Naive thymus-derived CD8-positive, alpha-beta T cell (primary cell): ENCODE measurements at places on chromosomes 1 and 21. TPM values are rescaled to one million over a fixed set of nuclear protein-coding genes. Genes with fewer than 3 reads are reported as not detected.

Gene NUF2
- polyA plus RNA-seq: 1.3 TPM

Gene YBX1
- 83.0 TPM for polyA plus RNA-seq

Gene NPPA
- polyA plus RNA-seq: not detected

Gene S100A8
- 1.0 TPM for polyA plus RNA-seq

Gene OR2W3
- polyA plus RNA-seq: not detected

Gene ARTN
- polyA plus RNA-seq: not detected

Gene S100B
- polyA plus RNA-seq: 271 TPM

Gene PLXNA2
- 0.06 TPM for polyA plus RNA-seq

Gene RUNX1
- 13.1 TPM for polyA plus RNA-seq

Gene PLA2G2C
- not detected for polyA plus RNA-seq

Gene SPRR4
- not detected for polyA plus RNA-seq

Gene CCDC185
- not detected for polyA plus RNA-seq

Gene CLEC20A
- polyA plus RNA-seq: not detected

Gene TEX38
- not detected for polyA plus RNA-seq

Gene SPRR2E
- polyA plus RNA-seq: not detected

Gene CHIT1
- not detected for polyA plus RNA-seq

Gene GUCA2B
- not detected for polyA plus RNA-seq

Gene TPM3
- polyA plus RNA-seq: 791 TPM

Gene CELF3
- polyA plus RNA-seq: not detected

Gene EPHB2
- not detected for polyA plus RNA-seq

Gene IGSF9
- polyA plus RNA-seq: not detected

Gene C1QB
- polyA plus RNA-seq: not detected

Gene CRABP2
- not detected for polyA plus RNA-seq

Gene KRTAP11-1
- polyA plus RNA-seq: not detected

Gene CD84
- polyA plus RNA-seq: 19.0 TPM

Gene DCST1
- not detected for polyA plus RNA-seq

Gene C1QC
- polyA plus RNA-seq: not detected

Gene TMPRSS15
- not detected for polyA plus RNA-seq

Gene PODN
- polyA plus RNA-seq: not detected

Gene FPGT
- 5.5 TPM for polyA plus RNA-seq

Gene SH2D5
- not detected for polyA plus RNA-seq

Gene RIT1
- polyA plus RNA-seq: 16.4 TPM

Gene OR2T33
- polyA plus RNA-seq: not detected
